Stimulated activated CD4-positive, alpha-beta T cell treated with anti-CD3 and anti-CD28 coated beads, Interleukin-1b, Interleukin-23, amount 100 ng/mL, for 24 hours (primary cell): ENCODE measurements at places on chromosomes 3 and 15.

DNA sequence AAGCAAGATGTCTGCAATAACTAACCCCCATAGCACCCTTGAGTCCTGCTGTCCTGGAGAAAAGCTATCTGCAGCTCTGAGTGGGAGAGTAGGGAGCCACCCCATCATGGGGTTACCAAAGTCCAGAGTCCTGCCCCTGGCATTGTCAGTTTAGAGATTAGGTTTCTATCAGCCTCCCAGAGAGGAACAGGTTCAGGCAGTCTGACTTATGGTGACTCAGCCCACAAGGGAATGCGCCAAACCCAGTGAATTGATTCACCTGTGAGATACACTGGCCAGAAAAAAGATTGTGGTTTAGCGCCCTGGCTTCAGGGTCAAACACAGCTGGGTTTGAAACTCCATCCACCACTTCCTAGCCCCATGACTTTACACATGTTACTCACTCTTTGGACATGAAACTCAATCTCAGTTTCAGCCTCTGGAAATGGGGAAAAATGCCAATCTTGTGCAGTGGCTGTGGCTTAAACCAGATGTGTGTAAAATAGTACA lies 263.6 kb upstream of the HES1 start:
- DNase-seq: no peak

GRCh38 chr3:142638291-142638690 lies 42.1 kb downstream of the PLS1 start:
- no peak for DNase-seq

DNA sequence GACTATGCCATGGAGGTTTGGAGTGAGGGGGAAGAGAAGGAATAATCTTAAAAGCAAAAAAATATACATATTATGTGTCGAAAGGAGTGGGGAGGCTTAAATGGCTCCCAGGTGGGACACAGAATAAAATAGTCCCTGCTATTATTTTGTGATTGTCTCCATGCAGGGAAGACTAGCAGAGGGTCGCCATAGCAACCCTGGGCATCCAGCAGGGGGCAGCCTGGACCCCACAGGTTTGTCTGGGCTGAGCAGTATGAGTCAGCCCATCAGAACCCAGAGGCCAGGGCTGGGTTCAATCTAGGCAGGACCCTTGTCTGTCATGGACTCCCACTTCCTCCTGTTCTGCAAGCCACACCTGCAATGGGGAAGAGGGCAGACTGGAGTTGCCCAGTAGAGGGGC lies 17.6 kb upstream of the LINGO1 start:
- no peak for DNase-seq

GRCh38 chr3:50708620-50709019 lies 33.9 kb downstream of the DOCK3 start:
- DNase-seq: peak; percentile 0

DNA sequence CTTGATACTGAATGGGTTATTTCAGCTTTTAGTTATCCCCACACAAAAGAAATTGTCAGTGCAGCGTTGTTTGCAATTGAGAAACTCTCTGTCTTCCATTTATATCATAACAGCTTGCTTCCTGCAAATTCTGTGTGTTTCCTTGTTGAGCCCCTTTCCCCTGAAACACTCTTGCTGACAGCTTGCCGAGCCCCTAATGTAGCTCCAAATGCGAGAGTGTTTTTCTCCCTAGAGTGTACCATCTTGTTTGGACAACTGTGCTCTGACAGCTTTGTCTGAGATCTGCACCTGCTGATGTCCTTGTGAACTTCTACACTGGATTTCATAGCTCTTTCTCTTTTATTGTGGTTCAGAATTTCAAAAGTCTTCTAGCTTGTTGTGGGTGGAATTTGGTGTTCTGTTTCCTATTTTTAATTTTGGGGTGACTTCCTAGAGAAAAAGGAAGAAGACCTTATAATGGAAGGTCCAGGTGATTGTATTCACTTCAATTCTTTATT lies 343.5 kb downstream of the PDCD6IP start:
- no peak for DNase-seq

- no peak for DNase-seq
Measured at GRCh38 chr15:69669446-69669845, 216.8 kb downstream of the RPLP1 start.

GRCh38 chr3:23781871-23782270 lies 23.9 kb upstream of the UBE2E1 start:
- DNase-seq: no peak

- DNase-seq: no peak
Measured at GRCh38 chr3:66037330-66037985, 1.3 kb downstream of the MAGI1 start.

GRCh38 chr3:13015286-13016082 lies 57.7 kb downstream of the IQSEC1 start:
- peak; percentile 36 for DNase-seq

GRCh38 chr3:102089904-102090720 lies 240.8 kb downstream of the NFKBIZ start:
- DNase-seq: no peak
